Prostate gland (tissue), 2 donors: ENCODE measurements at places on chromosomes 16 and 17.
A peak's percentile ranks its signal among the peaks of the same experiment; 100 is the strongest.

DNA sequence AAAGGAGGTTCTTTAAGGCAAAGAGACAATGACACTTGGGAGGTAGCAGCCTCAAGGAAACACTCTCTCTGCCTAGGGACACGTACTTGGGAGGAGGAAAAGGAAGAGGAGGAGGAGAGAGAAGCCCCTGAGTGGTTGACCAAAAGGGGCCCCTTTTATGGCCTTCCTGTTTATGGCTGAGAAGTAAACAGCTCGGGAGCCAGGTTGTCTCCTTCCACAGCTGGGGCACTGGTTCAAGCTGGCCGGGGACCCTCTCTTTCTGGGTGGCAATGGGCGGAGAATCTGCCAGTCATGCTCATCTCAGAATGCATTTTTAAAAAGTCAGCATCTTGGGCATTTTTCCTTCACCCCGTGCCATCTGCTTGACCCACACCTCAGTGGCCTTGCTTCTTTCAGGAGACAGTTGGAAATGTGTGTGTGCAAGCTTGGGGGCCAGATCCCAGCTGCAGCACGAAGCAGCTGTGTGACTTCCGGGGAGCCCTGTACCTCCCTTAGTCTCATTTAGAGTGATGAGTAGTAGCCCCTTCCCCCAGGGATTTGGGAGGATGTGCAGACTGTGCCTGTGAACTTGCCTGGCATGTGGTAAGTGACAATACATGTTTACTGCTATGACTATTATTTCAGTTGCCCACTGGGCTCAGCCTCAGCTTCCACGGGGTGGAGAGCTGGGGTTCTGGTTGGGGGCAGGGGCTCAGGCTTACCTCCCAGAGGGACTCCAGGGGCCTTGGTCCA lies 33.8 kb upstream of the SALL1 start:
- no peak overlapping the region for H3K4me3 ChIP-seq
- DNase-seq = no peak
- no peak overlapping the region for H3K27ac ChIP-seq

DNA sequence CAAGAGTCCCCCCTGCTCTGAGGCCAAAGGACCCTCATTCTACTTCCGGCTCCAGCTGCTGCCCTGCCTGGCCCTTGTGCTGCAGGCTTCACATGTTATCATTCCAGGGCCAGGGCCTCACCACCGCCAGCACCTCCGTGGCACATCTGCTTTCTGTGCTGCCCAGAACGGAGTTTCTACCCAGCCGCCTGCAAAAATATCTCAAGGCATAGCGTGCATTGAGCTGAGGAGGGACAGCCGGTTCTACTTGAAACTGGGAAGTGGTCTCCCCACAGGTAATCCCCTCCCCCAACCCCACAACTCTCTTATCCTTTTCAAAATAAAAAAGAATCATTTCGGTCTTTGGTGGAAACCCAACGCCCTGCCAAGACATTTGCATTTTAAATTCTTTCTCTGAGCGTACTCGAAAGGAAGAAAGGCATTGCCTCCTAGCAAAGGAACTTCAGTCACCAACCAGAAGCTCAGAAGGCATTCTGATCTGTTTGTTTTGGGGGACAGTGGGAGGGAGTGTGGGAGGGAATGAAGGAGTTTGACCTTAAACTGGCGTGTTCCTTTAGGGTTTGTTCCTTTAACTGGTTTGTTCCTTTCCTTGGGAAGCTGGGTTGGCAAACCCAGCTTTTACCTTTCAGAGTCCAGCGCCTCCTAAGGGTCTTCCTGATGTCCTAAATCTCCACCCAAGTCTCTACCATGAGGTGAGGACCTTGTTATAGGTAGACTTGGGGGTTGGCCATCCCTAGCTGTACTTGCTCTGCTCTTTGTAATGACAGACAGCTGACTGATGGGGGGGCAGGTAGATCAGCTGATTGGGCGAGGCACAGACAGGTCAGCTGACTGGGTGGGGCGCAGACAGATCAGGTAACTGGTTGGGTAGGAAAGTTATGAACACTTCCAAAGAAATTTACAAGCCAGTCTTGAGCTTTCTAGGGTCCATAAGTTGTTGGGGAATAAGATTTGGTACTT lies 33.4 kb upstream of the PIK3R6 start:
- no peak for DNase-seq
- H3K27ac ChIP-seq = no peak overlapping the region
- H3K27me3 ChIP-seq = no peaks in the 10 kb centered on the region
- H3K4me1 ChIP-seq = no peaks in the 10 kb centered on the region
- H3K36me3 ChIP-seq = no peaks in the 10 kb centered on the region

GRCh38 chr16:88423448-88423850 lies 29.6 kb upstream of the ZFPM1 start:
- DNase-seq = no peak
- no peak overlapping the region for H3K27ac ChIP-seq
- H3K27me3 ChIP-seq = no peaks in the 10 kb centered on the region
- H3K36me3 ChIP-seq = no peaks in the 10 kb centered on the region
- H3K4me1 ChIP-seq = peaks cover 3% of the 10 kb centered on the region
- H3K4me3 ChIP-seq = no peak overlapping the region

DNA sequence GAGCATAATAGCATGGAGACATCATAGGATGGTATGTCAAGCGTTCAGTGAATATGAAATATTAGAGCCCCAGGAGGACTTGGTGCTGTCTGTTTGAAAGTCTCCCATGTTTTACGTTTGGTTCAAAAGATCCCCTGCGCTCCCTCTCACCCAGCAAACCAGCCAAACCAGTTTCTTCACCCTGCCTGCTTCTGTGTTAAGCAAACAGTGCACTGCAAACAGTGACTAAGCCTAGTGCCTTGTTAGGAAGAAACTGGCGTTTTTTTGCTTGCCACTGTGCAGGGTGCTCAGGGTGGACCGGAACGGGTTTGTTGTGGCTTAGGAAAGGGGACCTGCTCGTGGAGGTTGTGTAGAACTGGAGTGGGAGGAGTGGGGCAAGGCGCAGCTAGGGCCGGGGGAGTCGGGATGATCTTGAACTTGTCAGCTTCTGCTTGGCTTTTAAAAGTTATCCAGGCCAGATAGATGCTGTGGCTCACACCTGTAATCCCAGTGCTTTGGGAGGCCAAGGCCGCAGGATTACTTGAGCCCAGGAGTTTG lies 7.7 kb downstream of the CDH1 start:
- H3K27ac ChIP-seq = peak overlapping the region; percentile 93
- no peak overlapping the region for H3K4me3 ChIP-seq
- peak; percentile 96 for DNase-seq

DNA sequence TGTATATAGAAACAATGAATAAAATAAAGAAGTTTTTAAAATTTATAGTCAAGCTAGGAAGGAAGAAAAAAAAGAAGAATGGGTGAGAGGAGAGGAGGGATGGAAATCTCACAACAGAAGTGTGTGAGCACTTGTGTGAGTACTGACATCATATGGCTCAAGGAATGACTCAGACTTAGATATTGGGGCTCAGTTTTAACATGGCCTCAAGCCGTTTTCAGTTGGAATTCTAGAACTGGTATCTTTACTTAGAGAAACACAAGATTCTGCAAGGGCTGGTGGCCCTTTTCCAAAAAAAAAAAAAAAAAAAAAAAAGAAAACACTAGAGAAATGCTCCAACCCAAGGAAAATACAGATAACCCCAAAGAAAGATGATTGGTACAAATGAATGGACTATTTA lies 55.1 kb downstream of the STXBP4 start:
- no peaks in the 10 kb centered on the region for H3K36me3 ChIP-seq
- H3K4me1 ChIP-seq = no peaks in the 10 kb centered on the region
- H3K4me3 ChIP-seq = no peak overlapping the region
- no peaks in the 10 kb centered on the region for H3K27me3 ChIP-seq

DNA sequence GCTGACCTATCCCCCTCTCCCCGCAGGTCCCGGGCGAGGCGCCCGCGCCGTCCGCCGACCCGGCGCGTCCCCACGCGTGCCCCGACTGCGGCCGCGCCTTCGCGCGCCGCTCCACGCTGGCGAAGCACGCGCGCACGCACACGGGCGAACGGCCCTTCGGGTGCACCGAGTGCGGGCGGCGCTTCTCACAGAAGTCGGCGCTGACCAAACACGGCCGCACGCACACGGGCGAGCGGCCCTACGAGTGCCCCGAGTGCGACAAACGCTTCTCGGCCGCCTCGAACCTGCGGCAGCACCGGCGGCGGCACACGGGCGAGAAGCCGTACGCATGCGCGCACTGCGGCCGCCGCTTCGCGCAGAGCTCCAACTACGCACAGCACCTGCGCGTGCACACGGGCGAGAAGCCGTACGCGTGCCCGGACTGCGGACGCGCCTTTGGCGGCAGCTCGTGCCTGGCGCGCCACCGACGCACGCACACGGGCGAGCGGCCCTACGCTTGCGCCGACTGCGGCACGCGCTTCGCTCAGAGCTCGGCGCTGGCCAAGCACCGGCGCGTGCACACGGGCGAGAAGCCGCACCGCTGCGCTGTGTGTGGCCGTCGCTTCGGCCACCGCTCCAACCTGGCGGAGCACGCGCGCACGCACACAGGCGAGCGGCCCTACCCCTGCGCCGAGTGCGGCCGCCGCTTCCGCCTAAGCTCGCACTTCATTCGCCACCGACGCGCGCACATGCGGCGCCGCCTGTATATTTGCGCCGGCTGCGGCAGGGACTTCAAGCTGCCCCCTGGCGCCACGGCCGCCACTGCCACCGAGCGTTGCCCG lies 10.3 kb downstream of the ZNF771 start:
- H3K27me3 ChIP-seq = no peaks in the 10 kb centered on the region
- DNase-seq = peak; percentile 78
- H3K36me3 ChIP-seq = no peaks in the 10 kb centered on the region
- H3K4me1 ChIP-seq = no peaks in the 10 kb centered on the region
- peak overlapping the region; percentile 72 for H3K4me3 ChIP-seq

DNA sequence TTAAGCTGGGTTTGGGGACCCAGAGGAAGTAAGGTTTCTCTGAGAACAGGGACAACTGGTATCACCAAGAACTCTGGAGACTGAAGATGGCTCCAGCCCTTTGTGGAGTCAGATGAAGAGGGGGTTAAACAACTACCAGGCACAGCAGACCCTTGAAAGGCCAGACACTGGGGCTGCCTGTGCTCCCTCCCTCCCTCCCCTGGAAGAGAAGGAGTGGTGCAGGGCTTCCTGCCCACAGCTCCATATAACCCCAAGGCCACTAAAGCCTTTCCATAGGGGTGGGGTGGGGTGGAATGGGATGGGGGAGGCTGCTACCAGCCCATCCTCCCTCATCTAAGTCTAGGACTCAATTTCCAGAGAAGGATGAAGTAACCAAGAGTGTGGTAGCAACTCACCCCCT lies 66.7 kb downstream of the CCDC182 start:
- H3K4me3 ChIP-seq = no peak overlapping the region
- H3K36me3 ChIP-seq = no peaks in the 10 kb centered on the region
- H3K4me1 ChIP-seq = no peaks in the 10 kb centered on the region
- H3K27me3 ChIP-seq = no peaks in the 10 kb centered on the region

DNA sequence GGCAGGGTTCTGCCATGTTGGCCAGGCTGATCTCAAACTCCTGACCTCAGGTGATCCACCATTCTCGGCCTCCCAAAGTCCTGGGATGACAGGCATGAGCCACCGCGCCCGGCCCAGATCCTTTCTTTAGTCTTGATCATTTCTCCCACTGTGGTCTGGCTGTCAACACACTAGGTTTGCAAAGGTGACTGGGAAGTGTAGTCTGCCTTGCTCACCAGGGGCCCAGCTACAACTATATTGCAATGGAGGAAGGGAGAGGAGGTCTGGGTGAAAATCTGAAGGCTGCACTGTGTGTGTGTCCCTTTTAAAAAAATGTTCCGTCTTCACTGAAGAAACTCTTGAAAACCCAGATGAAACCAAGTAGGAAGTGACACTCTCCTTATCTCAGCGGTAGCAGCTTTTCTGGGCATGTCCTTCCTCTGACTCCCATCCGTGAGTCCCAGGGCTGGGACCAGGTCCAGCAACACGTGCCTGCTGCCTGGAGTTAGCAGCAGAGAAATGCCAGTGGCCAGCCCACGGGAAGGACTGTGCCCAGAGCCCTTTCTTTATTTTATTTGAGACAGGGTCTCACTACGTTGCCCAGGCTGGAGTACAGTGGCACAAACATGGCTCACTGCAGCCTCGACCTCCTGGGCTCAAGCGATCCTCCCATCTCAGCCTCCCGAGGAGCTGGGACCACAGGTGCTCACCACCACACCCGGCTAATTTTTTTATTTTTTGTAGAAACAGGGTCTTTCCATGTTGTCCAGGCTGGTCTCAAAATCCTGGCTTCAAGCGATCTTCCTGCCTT lies 17.8 kb upstream of the KIF19 start:
- no peak overlapping the region for H3K27ac ChIP-seq
- H3K36me3 ChIP-seq = no peaks in the 10 kb centered on the region
- H3K4me1 ChIP-seq = no peaks in the 10 kb centered on the region
- H3K27me3 ChIP-seq = no peaks in the 10 kb centered on the region
- no peak for DNase-seq
